Immature natural killer cell (primary cell): ENCODE measurements at places on chromosomes 7 and 10.

- H3K27ac ChIP-seq = no peak overlapping the region
- H3K36me3 ChIP-seq = peaks cover 4% of the 10 kb centered on the region
- DNase-seq = no peak
- H3K4me1 ChIP-seq = peaks cover 6% of the 10 kb centered on the region
- H3K27me3 ChIP-seq = no peaks in the 10 kb centered on the region
Observed at GRCh38 chr7:102215711-102216110, 71.0 kb upstream of the SH2B2 start.

GRCh38 chr7:111076205-111076604, 14.7 kb upstream of the LRRN3 start:
- no peak overlapping the region for H3K27ac ChIP-seq
- no peaks in the 10 kb centered on the region for H3K27me3 ChIP-seq
- H3K4me1 ChIP-seq = peaks cover 10% of the 10 kb centered on the region
- H3K36me3 ChIP-seq = no peaks in the 10 kb centered on the region
- DNase-seq = no peak

DNA sequence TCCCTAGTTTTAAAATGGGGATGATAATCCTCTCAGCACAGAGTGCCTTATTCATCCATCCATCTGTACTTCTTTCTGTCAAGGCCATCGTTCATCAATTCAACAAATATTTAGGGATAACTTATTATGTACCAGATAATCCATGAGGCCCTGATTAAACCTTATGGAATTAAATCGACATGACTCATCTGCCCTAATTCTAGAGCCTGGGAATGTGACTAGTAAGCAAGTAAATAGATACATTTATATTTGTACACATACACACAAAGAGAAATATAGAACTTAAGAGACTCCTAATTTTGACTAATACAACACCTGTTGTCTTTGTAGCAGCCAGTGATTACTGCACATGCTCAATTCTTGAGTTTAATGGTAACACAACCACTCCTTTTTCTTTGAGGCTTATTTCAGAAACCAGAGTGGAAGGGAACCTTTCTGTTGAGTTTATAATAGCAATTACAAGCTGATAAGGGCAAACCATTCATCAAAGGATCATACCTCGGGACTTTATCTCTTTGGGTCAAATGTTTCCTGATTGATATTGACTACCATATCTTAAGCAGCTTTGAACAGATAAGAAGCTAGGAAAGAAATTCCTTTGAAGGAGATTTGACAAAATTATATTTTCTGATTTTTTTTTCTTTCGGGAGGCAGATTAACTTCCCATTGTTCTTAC, 122.7 kb downstream of the ARID5B start:
- H3K27me3 ChIP-seq = no peaks in the 10 kb centered on the region
- no peak overlapping the region for H3K27ac ChIP-seq
- H3K4me1 ChIP-seq = peaks cover 27% of the 10 kb centered on the region
- no peak overlapping the region for H3K4me3 ChIP-seq
- no peak for DNase-seq

- H3K4me3 ChIP-seq = no peak overlapping the region
- DNase-seq = no peak
- no peaks in the 10 kb centered on the region for H3K36me3 ChIP-seq
- no peaks in the 10 kb centered on the region for H3K27me3 ChIP-seq
- no peaks in the 10 kb centered on the region for H3K4me1 ChIP-seq
Observed at GRCh38 chr7:135711139-135711469, 16.9 kb downstream of the SLC13A4 start.

DNA sequence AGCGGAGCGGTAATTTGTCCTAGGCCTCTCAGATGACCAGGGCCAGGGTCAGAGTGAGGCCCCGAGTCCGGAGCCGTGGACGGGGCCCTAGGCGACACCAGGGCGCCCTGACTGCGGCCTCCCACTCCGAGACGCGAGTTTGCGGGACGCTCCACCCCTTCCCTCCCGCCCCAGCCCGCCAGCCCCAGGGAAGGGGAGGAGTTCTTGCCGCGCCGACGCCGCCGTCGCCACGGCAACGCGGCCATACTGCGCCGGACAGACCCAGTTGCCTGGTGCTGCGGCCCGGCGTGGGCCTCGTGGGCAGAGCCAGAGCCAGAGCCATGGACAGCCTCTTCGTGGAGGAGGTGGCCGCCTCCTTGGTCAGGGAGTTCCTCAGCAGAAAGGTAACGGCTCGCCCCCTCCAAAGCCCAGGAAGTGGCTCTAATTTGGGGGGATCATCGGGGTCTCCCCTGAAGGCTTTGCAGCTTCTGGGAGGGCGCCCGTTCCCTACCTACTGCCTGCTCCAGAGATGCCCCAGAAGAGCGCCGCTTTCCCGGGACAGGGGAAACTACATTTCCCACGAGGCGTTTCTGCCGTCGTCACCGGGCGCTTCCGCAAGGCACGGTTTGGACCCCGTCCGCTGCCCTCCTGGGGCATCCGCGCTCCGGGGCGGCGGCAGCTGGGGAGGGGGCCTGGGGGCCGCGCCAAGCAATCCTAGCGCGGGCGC, at the start of gene MINDY4:
Gene MINDY4 (plus strand): TSS at position 244 of the 706 bp plus-strand sequence. CDS start 77 bp downstream, at position 321.
- peak; percentile 55 for DNase-seq
- peaks cover 2% of the 10 kb centered on the region for H3K27me3 ChIP-seq
- H3K4me3 ChIP-seq = peak within 1 kb of the TSS; percentile 85
- no peak within 1 kb of the TSS for H3K27ac ChIP-seq

DNA sequence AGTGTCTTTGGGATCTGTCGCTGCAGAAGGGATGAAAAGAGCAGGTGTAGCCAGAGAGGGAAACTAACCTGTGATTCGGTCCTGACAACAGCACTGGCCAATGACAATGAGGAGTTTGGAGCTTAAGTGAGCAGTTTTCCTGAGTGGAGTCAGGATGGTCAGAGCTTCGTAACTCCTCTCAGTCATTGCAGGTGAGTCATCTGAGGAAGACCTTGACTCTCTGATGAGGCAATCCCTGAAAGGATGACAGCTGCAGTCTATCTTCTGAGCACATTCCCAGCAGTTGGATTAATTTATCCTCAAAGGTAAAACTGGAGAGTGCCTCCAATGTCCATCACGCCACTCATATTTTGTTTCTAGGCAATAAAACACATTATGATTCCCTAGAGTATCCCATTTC, 401.9 kb downstream of the POM121L12 start:
- H3K27me3 ChIP-seq = no peaks in the 10 kb centered on the region
- DNase-seq = no peak
- no peak overlapping the region for H3K27ac ChIP-seq
- H3K4me1 ChIP-seq = no peaks in the 10 kb centered on the region
- no peaks in the 10 kb centered on the region for H3K36me3 ChIP-seq
- H3K4me3 ChIP-seq = no peak overlapping the region

DNA sequence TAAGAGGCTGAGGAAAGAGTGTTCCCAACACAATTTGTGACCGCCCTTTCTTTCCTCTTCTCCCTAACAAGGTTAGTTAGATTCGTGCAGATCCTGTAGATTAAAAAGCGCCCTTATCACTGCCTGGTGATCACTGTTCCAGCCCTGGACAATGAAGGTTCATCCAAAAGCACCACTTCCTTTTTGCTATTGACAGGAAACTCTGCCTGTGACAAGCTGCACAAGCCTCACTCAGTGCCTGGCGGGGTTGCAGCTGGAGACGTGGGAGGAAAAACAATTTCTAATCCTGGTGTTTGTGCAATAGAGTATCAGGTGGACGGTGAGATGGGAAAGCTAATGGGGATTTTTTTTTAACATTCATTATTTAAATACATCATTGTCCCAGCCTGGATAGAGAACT, 105.9 kb upstream of the CAV2 start:
- peaks cover 3% of the 10 kb centered on the region for H3K27me3 ChIP-seq
- H3K4me1 ChIP-seq = no peaks in the 10 kb centered on the region
- DNase-seq = no peak
- H3K27ac ChIP-seq = no peak overlapping the region
- H3K36me3 ChIP-seq = no peaks in the 10 kb centered on the region
- no peak overlapping the region for H3K4me3 ChIP-seq

- H3K27ac ChIP-seq = no peak overlapping the region
- no peaks in the 10 kb centered on the region for H3K4me1 ChIP-seq
- no peaks in the 10 kb centered on the region for H3K36me3 ChIP-seq
Observed at GRCh38 chr7:43135129-43135528, 22.7 kb downstream of the HECW1 start.

DNA sequence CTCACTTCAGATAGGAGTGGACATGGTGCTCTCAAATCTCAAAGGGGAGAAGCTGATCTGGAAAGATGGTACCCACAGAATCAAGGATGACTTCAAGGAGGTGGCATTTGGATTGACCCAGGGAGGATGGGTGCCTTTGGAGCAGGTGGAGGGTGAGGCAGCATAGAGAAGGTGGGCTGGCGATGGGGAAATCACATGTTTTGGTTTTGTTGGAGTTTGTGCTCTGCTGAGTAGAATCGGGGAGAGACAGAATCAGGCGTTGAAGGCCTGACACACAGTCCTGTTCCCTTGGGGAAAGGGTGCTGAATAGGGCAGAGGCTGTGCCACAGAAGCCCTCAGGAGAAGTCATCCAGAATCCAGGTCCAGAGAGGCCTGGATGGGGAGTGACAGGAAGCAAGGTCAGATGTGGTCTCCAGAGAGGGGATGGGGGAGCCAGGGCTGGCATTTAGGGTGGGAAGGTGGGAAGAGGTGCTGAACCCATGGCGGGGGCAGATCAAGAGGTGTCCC, 291.1 kb downstream of the GLRX3 start:
- no peaks in the 10 kb centered on the region for H3K4me1 ChIP-seq
- DNase-seq = no peak
- no peaks in the 10 kb centered on the region for H3K36me3 ChIP-seq
- H3K27ac ChIP-seq = no peak overlapping the region

DNA sequence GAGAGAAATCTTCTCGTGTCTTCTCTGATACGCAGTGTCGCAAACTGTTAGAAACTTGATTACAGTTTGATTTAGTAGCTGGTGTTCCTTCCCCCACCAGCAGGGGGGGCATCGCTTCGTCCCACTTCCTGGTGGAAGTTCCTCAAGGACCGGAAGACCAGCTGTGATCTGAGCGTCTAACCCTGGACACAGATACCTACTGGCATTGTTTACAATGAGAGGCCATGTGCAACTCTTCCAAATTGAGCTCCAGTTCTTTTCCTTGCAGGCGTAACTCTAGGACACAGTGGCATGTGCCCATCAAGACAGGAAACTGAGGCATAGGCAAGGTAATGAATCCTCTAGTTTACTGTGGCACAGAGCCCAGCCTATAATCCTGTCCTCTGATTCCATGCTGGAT, 219.0 kb downstream of the CCDC3 start:
- DNase-seq = peak; percentile 19
- peaks cover 3% of the 10 kb centered on the region for H3K27me3 ChIP-seq
- peak overlapping the region; percentile 47 for H3K27ac ChIP-seq
- H3K4me3 ChIP-seq = no peak overlapping the region
- peaks cover 13% of the 10 kb centered on the region for H3K36me3 ChIP-seq

GRCh38 chr7:1769286-1770200, 99.5 kb downstream of the ELFN1 start:
- no peak for DNase-seq
- no peaks in the 10 kb centered on the region for H3K36me3 ChIP-seq
- H3K4me3 ChIP-seq = no peak overlapping the region
- no peak overlapping the region for H3K27ac ChIP-seq
- H3K27me3 ChIP-seq = no peaks in the 10 kb centered on the region
- no peaks in the 10 kb centered on the region for H3K4me1 ChIP-seq

GRCh38 chr10:60305380-60305892, 84.2 kb downstream of the ANK3 start:
- no peaks in the 10 kb centered on the region for H3K36me3 ChIP-seq
- no peaks in the 10 kb centered on the region for H3K4me1 ChIP-seq
- H3K27ac ChIP-seq = no peak overlapping the region
- H3K4me3 ChIP-seq = no peak overlapping the region
- no peaks in the 10 kb centered on the region for H3K27me3 ChIP-seq

GRCh38 chr7:136517971-136518370, 350.5 kb upstream of the CHRM2 start:
- H3K36me3 ChIP-seq = no peaks in the 10 kb centered on the region
- H3K27me3 ChIP-seq = peaks cover 1% of the 10 kb centered on the region
- no peak for DNase-seq
- no peak overlapping the region for H3K4me3 ChIP-seq

GRCh38 chr10:124734311-124735166, 9.6 kb downstream of the FAM53B start:
- H3K27me3 ChIP-seq = peaks cover 4% of the 10 kb centered on the region
- H3K27ac ChIP-seq = peak overlapping the region; percentile 85
- peaks cover 97% of the 10 kb centered on the region for H3K4me1 ChIP-seq

DNA sequence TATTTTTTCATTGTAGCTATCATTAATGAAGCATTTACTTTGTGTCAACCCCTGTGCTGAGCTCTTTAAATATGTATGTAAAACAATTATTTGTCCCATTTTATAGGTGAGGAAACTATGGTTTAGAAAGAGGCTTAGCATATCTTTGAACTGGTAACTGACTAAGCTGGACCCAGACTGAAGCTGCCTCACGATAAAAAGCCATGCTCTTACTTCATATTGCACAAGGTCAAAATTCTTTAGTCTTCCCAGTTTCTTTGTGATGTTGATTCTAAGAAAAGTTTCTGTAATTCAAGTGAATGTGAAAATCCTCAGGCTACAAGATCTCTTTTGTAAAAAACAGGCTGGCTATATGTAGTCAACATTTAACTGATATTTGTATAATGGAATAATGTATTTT, 46.6 kb upstream of the SLC16A12 start:
- no peaks in the 10 kb centered on the region for H3K36me3 ChIP-seq
- no peak for DNase-seq
- H3K4me3 ChIP-seq = no peak overlapping the region

GRCh38 chr7:3114917-3115316, 71.2 kb upstream of the CARD11 start:
- no peak for DNase-seq
- peaks cover 94% of the 10 kb centered on the region for H3K4me1 ChIP-seq
- peak overlapping the region; percentile 84 for H3K27ac ChIP-seq
- H3K36me3 ChIP-seq = peaks cover 5% of the 10 kb centered on the region

DNA sequence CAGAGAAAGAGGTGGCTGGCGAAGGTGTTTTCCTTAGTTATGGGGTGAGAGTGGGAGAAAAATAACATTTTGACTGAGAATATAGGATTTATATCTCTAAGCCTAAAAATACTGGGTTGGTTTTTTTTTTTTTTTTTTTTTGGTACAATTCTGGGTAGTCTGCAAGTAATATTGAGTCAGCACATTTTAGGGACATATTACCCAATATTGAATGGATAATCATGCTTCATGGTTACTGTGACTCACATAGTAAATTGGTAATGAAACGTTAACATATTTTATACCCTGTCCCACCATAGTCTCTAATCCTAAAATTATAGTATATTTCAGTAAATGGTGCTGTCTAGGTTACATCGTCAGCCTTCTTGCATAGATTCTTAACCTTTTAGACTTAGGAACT, 91.4 kb downstream of the TPST1 start:
- H3K27ac ChIP-seq = peak overlapping the region; percentile 47
- H3K27me3 ChIP-seq = peaks cover 2% of the 10 kb centered on the region
- no peak for DNase-seq
- H3K4me1 ChIP-seq = peaks cover 29% of the 10 kb centered on the region
- H3K36me3 ChIP-seq = peaks cover 3% of the 10 kb centered on the region
- H3K4me3 ChIP-seq = no peak overlapping the region

DNA sequence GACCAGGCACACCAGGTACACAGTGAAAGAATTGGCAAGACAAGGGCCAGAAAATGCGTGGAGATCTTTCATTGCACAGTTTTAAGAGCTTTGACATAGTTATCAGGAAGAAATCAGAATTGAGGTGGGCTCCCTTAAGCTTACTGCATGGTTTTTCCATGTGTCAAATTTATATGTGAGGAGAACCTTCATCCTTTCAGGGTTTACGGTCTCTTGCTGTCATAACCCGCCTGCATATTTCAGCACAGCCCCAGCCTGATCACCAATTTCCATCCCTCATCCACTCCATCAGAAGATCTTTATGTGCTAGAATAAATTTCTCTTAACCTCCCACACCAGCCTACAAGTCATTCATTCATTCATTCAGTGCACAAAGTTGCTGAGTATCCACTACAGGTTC, 373.1 kb downstream of the KCNMA1 start:
- H3K27ac ChIP-seq = peak overlapping the region; percentile 86
- DNase-seq = no peak
- H3K36me3 ChIP-seq = peaks cover 9% of the 10 kb centered on the region
- no peaks in the 10 kb centered on the region for H3K27me3 ChIP-seq
- peaks cover 45% of the 10 kb centered on the region for H3K4me1 ChIP-seq
